ENCODE measurements at places on chromosomes 3 and 15.
A peak's percentile ranks its signal among the peaks of the same experiment; 100 is the strongest.

DNA sequence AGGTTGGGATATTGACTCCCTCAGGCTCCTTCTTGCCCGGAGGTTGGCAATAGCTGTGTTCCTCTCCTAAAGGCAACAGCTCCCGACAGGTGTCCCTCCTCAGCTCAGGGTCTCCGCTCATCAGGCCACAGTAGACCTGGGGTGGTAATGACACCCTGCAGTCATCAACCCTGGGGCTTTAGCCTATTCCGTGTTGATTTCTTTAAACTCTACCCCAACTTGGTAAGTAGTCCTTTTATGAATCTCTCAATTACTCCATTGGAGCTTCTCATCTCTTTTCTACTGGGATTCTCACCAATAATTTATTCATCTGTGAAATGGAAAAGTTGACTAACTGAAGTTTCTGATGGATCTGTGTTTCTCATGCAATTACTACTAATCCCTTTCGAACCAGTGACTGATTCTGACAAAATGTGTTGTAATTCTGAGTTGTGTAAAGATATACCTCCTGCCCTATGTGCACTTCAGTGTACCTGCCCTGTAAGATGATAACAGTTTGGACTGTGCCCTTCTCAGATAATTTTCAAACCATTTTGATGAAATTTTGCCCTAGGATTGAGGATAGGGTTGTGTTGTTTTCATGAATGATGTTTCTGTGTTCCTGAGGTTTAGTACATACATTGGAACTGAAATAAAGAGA, 89.7 kb downstream of the RPL39L start:
- DNase-seq = no peak

DNA sequence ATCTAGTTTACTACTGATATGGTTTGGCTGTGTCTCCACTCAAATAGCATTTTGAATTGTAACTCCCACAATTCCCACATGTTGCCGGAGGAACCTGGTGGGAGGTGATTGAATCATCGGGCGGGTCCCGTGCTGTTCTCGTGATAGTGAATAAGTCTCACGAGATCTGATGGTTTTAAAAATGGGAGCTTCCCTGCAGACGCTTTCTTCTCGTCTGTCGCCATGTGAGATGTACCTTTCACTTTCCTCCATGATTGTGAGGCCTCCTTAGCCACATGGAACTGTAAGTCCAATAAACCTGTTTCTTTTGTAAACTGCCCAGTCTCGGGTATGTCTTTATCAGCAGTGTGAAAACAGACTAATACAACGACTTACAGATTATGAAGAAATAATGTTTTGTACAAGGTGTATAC, 35.6 kb upstream of the PYDC2 start:
- DNase-seq = peak; percentile 77

GRCh38 chr15:38721568-38721945, 156.9 kb upstream of the RASGRP1 start:
- no peak for DNase-seq

- DNase-seq = no peak
Observed at GRCh38 chr3:107674371-107674770, 151.6 kb downstream of the BBX start.

DNA sequence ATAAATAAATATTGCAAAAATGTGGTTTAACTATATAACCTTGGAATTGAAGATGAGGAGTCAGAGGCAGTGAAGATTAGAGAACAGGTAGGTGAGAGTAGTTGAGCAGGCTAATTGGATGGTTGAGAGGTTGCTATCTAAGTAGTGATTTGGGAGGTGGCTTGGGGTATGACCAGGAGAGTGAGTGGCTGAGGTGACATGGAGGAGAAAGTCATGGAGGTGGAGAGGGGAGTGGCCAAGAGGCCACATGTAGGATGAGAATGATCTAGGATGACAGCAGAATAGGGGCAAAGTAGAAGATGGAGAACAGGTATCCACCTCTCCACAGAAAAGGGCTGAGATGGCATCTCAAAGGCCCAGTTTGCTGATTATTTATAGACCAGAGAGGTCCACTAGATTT, 10.5 kb upstream of the RLBP1 start:
- DNase-seq = no peak

DNA sequence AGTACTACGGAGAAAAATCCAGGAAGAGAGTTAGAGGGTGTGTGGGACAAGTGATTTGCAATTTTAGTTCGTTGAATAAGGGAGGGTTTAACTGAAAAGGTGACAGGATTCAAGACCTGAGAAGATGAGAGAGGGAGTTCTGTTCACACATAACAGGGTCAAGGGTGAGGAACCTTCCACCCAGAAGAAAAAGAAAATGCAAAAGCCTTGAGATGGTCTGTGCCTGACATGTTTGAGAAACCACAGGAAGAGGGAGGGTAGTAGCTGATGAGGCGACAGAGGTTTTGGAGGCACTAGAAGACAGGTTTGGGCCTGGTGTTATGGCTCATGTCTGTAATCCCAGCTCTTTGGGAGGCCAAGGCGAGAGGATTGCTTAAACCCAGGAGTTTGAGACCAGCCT, 591 bp upstream of the SLC25A20 start:
- DNase-seq = no peak

DNA sequence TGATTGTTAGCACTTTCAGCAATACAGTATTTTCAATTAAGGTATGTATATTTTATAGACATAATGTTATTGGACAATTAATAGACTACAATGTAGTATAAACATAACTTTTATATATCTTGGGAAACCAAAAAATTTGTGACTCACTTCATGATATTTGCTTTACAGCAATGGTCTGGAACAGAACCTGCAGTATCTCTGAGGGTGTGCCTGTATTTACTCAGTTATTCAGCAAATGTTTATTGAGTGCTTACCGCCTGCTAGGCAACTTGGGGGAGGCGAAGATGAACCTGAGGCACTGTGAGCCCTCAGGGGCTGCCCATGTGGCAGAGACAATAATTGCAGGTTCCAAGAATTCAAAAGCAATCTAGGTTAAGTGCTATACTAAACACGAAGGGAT, 144.8 kb downstream of the GABRB3 start:
- no peak for DNase-seq

DNA sequence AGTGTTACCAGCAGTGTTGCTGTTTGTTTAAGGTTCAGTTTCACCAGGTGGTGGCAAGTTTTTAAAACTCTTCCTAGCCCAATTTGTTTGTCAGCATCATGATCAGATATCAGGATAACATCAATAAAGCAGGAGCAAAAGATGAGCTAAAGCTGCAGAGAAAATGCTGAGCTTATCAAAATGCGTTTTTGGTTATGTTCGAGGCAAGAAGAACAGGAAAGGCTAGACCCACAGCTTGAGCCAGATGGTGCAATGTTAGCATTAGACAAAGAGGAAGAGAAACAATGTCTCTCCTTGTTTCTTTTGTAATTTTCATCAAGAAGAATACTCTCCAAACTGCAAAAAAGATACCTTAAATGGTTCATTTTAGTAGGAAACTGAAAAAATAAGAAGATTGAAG, 66.2 kb downstream of the THRB start:
- no peak for DNase-seq

- no peak for DNase-seq
Observed at GRCh38 chr15:97931314-97931713, 29.2 kb upstream of the ARRDC4 start.

- no peak for DNase-seq
Observed at GRCh38 chr3:71309886-71310285, 273.6 kb downstream of the FOXP1 start.

GRCh38 chr3:89964347-89964746, 856.9 kb downstream of the EPHA3 start:
- no peak for DNase-seq

DNA sequence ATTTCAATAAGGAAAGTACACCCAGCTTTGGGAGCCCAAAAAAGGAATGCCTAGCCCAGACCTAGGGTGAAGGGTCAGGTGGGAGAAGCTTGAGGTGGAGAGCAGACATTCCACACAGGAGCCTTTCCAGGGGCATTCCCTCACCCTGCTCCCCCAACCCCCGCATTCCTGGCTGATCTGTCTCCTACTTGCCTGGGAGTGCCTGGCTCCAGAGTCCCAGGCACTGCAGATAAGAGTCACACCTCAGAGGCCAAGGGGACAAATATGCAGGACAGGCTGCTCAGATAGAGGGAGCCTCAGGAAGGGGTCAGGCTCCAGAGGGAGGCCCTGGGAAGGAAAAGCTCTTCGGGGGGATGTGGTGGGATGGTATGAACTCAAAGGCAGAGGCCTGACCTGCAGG, 20.8 kb upstream of the HCN4 start:
- no peak for DNase-seq

DNA sequence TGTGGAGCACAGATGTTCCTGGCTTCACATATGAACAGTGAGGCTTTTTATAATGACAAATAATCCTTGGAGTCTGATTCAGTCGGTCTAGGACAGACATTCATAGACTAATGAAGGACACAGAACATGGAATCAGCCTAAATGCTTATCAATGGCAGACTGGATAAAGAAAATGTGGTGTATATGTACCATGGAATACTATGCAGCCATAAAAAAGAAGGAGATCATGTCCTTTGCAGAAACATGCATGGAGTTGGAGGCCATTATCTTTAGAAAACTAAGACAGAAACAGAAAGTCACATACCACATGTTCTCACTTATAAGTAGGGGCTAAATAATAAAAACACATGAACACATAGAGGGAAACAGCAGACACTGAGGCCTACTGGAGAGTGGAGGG, 19.9 kb upstream of the LPP start:
- no peak for DNase-seq

DNA sequence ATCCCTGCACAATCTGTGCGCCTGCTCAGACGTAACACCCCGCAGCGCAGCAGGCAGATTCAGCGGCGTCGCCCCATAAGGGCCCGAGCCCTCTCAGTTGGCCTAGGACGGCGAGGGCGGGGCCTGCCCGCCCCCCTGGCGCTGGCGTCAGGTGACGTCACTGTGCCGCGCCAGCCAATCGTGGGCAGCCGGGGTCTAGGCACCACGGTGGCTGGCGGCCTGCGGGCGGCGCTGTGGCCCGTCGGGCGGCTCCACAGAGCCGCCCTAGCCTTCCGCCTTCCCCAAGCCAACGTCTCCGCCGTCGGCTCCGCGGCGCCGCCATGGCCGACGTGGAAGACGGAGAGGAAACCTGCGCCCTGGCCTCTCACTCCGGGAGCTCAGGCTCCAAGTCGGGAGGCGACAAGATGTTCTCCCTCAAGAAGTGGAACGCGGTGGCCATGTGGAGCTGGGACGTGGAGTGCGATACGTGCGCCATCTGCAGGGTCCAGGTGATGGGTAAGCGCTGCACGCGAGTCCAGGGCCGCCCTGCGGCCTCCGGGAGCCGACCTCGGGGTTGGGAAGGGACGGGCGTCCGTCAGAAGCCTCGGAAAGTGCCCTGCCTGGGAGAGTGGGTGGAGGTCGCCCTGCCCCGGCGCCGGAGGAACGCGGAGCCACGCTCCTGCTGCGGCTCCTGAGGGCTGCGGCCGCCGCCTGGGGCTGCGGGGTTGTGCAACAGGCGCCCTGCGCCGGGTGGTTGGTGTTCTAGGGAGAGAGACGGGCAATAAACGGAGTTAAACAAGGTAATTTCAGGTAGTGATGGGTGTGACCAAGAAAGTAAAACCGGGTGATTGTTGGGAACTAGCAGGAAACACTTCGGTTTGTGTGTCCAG, at the start of gene RNF7:
RNF7 (plus strand) TSS at position 277 of the 869 bp plus-strand sequence; CDS start at position 321, 44 bp downstream.
- peak; percentile 92 for DNase-seq

GRCh38 chr15:70098461-70099166, 897 bp upstream of the TLE3 start:
- DNase-seq = no peak

DNA sequence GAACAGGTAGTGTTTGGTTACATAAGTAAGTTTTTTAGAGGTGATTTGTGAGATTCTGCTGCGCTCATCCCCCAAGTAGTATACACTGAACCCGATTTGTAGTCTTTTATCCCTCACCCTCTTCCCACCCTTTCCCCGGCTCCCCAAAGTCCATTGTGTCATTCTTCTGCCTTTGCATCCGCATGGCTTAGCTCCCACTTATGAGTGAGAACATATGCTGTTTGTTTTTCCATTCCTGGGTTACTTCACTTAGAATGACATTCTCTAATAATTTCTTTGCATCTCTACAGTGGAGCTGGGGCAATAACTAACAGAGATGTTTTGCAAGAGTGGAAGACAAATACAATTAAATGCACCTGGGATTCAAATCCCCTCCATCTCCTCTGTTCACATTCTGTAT, 93.2 kb downstream of the TP63 start:
- no peak for DNase-seq

DNA sequence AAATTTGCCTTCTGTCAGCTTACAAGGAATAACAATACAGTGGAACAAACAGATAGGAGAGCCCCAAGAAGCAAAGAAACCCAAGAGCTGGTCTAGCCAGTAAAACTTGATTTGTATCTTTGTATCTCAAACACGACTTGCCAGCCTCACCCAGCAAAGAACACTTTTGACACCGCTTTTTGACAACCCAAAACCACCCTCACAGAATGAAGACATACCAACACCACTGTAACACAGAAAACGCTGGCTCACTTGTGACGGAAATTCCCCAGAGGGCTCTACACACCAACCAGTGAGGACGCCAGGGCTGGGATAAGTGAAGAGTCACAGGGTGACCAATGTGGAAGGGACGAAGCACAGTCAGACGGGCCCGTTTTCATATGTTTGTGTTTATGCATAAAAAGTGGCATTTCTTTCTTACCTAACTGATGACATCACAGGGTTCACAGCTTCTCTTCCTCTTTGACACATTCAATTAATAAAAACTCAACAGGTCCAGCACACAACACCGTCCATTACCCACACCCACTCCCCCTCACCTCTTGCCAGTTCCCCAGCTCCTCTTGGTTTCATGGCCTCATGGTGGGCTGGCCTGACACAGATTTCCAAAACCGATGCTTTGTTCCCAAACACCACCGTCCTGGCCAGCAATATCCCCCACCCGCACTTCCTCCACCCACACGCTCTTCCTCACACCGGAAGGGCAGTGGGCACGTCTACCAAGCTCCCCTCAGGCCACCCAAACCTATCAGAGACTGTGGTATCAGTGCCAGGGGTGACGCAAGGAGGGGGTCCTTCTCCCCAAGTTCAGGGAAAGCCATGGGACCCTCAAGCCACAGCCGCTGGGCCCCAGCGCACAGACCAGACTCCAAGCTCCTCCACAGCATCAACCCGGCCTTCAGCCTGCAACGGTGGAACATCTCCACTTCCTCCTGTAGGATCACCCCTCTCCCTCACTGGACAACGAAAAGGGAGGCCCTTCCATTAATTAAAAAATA, 94.2 kb downstream of the ADAMTS17 start:
- DNase-seq = no peak

GRCh38 chr3:192923731-192924130, 6.1 kb upstream of the MB21D2 start:
- no peak for DNase-seq

All from NCI-H2227 treated with DMSO at 0.1 percent for 48 hours (cell line).